ENCODE measurements at places on chromosomes 13 and 19.

DNA sequence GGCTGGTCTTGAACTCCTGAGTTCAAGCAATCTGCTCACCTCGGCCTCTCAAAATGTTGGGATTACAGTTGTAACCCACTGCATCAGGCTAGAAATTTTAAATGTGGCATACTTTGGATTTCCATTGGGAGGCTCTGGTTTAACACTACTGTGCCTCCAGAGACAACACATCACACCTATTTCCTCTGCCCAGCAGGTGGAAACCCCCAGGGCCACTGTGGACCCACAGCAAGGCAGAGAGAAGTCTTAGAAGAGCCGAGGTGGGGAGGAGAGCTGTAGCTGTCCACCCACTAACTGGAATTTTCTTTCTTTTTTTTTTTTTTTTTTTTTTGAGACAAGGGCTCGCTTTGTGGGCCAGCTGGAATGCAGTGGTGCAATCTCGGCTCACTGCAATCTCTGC lies 39.4 kb downstream of the IER2 start:
- no peak for DNase-seq

DNA sequence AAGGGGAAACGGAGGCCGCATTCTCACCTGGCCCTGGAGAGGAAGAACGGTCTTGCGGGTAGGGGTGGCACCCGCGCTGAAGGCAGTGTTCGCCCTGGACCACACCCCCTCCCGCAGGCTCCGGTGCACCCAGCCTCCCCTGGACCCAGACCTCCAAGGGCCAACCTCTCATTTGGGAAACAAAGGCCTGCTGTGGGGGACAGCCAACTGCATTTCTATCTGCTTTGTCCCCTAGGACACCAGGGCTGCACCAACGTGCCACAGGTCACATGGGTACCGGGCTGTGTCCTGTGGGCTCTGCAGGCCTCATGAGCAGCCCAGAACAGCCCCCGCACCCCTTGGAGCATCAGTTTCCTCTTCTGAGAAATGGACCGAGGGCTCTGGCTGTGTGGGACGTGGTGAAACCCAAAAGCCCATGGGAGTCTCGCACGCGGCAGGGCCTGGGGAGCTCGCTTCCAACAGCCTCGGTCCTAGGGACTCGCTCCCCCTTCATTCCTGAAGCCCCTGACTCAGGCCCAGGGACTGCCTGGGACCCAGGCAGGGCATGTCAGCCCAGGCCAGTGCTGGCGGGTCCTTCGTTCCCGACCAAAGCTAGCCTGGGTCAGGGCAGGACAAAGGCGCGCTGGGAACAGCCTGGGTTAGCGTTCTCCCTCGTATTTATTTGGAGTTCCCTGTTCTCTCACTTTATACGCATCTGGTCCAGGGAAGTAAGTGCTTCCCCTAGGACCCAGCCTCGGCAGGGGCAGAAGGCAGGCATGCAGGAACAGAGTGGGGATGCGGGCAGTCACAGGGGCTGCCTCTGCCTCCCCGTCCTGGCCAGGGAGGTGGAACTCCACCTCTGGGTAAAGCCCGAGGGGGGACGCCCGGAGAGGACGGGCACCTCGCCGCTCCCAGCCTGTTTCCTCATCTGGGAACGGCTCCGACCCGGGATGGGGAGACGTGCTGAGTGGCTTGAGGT lies 4.6 kb downstream of the TCF3 start:
- DNase-seq = no peak

- no peak for DNase-seq
These were observed 17.8 kb downstream of the HNRNPM start for GRCh38 chr19:8462571-8462970.

- no peak for DNase-seq
These were observed 11.0 kb downstream of the TSHZ3 start for GRCh38 chr19:31338069-31338776.

DNA sequence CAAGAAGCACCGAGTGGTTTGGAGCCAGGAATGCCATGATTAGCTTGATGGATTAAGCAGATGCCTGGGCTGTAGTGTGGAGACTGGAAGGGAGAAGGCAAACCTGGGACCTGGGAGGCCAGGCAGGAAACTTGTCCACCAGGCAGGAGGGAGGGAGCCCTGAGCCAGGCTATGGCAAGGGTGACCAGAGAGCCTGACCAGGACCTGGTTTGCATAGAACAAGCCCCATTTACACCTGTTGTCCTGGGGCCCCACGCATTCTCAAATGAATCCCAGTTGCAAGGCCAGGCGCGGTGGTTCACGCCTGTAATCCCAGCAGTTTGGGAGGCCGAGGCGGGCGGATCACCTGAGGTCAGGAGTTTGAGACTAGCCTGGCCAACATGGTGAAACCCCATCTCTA lies 50.2 kb upstream of the LATS2 start:
- DNase-seq = no peak

GRCh38 chr13:60178327-60178726 lies 14.6 kb upstream of the DIAPH3 start:
- no peak for DNase-seq

- no peak for DNase-seq
These were observed 4.3 kb upstream of the HAUS5 start for GRCh38 chr19:35608251-35608650.

GRCh38 chr13:46687810-46688209 lies 109.2 kb downstream of the ESD start:
- DNase-seq = no peak

GRCh38 chr13:21813110-21813509 lies 142.2 kb downstream of the FGF9 start:
- DNase-seq = no peak

GRCh38 chr19:18349524-18350128 lies 9.2 kb downstream of the PGPEP1 start:
- DNase-seq = peak; percentile 38

GRCh38 chr13:70253411-70253810 lies 145.2 kb upstream of the KLHL1 start:
- no peak for DNase-seq

DNA sequence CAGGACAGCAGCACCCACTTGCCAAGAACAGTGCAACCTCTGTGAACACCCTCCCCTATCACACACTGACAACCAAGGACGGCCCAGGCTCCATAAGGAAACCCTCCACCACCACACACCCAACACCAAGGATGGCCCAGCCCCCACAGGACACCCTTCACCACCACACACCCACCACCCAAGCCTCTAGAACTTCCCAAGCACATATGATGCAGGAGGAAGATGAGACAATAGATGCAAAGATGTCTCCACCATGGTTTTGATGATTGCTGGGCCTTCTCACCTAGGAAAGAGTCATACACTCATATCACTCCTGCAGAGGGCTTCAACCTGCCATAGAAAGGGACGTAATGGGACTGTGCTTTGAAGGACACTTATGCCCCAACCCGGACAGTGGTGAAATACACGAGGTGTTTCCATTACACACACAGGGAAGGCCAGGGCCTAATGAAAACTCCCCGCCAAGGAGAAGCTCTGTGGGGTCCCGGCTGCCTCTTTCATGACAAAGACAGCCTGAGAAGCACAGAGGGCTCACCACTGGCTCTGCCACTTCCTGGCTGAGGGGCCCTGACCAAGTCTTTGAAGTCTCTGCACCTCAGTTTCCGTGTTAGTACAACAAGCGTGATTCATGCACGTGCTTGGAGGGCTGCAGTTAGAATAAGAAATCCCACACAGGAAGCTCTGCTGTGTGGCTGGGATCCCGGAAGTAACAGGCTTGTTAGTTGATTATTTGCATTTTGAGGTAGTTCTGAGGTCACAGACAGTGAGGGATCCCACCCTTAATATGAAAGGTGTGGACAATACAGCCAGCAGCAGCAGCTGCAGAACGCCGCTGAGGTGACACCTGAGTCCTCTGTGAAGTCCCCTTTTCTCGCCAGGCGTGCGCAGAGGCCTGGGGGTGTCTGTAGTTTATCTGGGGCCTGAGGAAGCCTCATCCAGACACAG lies 61.9 kb upstream of the ATP12A start:
- no peak for DNase-seq

- peak; percentile 56 for DNase-seq
These were observed 9.1 kb downstream of the LYL1 start for GRCh38 chr19:13093407-13094105.

DNA sequence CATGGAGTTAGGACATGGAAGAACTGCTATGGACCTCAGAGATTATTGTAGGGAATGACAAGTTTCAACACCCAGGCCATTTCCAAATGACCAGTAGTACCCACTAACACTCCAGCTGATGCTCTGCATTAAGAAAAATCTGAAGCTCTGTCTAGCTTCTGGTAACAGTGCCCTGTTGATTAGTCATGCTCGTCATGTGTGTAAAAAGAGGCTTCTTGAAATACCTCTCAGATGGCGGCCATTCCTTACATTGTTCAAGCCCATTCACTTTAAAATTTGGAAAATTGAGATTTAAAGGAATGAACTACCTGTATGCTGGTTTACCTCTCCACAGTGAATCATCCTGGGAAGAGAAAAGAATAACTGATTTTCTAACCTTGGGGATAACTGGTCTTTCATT lies 527.9 kb upstream of the ARGLU1 start:
- DNase-seq = no peak

GRCh38 chr13:112686987-112687386 lies 2.9 kb upstream of the ATP11A start:
- no peak for DNase-seq

- no peak for DNase-seq
These were observed 9.8 kb downstream of the TPT1 start for GRCh38 chr13:45331123-45331619.

DNA sequence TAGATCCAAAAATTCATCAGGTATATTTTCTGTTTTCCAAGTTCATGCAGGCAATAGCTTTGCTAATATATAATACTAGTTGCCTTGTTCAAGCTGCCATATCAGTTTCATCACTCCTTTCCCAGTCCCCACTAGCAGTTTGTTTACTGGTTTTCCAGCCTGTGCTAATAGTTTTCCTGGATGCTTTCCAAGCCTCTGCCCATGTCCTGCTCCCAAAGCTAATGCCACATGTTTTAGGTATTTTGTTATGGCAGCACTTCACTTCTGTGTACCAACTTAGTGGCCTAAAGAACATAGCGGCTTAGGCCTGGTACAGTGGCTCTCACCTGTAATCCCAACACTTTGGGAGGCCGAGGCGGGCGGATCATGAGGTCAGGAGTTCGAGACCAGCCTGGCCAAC lies 28.1 kb upstream of the ZNF527 start:
- no peak for DNase-seq

GRCh38 chr19:4717966-4718701 lies 5.5 kb downstream of the DPP9 start:
- no peak for DNase-seq

DNA sequence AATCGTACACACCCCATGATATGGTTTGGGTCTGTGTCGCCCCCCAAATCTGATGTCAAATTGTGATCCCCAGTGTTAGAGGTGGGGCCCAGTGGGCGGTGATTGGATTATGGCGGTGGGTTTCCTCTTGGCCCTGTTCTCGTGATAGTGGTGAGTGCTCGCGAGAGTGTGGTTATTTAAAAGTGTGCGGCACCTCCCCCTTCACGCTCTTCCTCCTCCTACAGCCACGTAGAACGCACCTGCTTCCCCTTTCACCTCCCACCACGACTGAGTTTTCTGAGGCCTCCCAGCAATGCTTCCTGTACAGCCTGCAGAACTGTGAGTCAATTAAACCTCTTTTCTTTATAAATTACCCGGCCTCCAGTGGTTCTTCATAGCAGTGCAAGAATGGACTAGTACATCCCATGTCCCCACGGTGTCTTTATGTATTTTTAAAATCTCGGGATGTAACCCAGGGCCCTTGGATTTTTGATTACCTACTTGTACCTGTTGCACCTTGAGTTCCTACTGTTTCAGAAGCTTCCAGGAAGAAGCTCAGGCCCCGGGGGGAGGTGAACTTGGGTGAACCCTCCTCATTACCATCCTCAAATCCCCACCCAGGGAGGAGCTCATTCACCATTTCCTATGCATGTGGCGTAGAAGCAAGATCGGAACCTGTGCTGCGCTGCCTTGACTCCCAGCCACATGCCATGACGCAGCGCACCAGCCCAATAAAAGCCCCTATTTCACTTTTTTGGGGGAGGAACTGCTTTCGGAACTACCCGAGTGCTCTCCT lies 52.4 kb downstream of the TEX29 start:
- no peak for DNase-seq

DNA sequence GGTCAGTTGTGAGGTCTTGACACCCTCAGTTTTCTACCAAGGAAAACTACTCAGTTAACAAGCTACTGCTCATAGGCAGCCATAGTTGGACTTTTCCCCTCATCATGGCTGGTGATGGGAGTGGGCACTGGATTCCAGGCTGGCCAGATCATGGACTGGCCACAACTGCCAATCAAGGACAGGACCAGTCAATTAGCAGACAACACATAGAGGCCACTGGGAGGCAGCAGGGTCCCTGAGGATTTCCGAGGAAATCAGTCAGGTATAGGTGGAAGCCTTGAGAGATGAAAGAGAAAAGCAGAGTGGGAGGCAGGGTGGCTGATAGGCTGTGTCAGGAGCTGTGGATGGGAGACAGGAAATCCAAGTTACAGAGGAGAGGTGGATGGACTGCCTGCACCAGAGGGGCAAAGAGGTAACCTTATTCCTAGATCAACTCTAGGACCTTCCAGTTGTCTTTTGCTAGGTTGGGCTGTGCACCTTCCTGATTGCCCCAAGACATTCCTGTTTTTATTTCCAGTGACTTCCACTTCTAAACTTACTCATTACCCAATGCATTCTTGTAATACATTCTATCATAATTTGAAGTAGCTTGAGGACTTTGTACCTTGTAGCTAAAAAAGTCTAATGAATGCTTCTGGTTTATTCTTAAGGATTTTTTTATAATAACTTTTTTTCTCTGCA lies 361.8 kb downstream of the KCNRG start:
- DNase-seq = no peak

- no peak for DNase-seq
These were observed 45.4 kb downstream of the ARHGEF18 start for GRCh38 chr19:7393939-7394730.

- peak; percentile 99 for DNase-seq
These were observed 67.1 kb downstream of the RASA3 start for GRCh38 chr13:114065141-114065925.

DNA sequence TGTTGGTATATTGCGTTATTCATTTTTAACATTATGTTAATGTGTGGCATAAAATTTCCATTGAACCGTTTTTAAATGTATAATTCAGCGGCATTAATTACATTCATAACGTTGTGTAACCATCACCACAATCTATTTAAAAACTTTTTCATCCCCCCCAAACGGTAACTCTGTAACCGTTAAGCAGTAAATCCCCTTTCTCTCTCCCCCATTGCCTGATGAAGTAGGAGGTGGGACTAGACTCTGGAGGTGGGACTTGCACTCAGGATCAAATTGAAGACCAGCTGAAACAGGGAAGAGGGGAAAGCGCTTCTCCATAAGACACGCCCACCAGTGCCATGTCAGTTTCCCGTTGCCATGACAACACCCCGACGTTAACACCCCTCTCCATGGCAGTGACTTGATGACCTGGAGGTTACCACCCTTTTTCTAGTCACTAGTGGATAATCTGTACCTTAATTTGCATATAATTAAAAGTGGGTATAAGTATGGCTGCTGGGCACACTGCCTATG lies 16.8 kb downstream of the CLEC11A start:
- DNase-seq = no peak

DNA sequence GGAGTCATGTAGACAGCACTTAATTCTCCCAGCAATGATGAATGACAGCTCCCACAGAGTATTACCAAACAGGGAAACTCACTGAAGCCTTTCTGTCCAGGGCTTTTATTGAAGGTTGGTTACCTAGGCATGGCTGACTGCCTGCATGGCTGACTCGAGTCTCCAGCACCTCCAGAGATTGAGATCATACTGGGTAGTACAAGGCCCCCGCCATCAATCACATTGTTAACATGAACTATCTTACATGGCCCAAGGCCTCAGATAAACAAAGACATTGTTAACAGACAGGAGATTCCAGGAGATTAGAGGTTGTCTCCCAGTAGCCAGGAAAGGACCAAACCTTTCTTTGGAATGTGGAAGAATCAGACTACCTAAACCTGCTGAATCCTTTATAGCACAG lies 128.3 kb upstream of the LSM14A start:
- no peak for DNase-seq

GRCh38 chr19:45110851-45111266 lies 17.9 kb downstream of the PPP1R37 start:
- no peak for DNase-seq
